Dermis microvascular lymphatic vessel endothelial cell (primary cell): ENCODE measurements at places on chromosomes 3 and 15. TPM values are rescaled to one million over a fixed set of nuclear protein-coding genes. Genes with fewer than 3 reads are reported as not detected.

The KLHL40 gene
- total RNA-seq = not detected in 2 replicates

The ZNF592 gene
- 2.7 and 6.4 TPM in 2 replicates for total RNA-seq

The CLDN16 gene
- total RNA-seq = not detected in 2 replicates

The DNAJA4 gene
- total RNA-seq = 0.90 and 2.0 TPM in 2 replicates

GRCh38 chr3:42476225-42477125 is 26.0 kb upstream of the VIPR1 start:
- no peak for DNase-seq

DNA sequence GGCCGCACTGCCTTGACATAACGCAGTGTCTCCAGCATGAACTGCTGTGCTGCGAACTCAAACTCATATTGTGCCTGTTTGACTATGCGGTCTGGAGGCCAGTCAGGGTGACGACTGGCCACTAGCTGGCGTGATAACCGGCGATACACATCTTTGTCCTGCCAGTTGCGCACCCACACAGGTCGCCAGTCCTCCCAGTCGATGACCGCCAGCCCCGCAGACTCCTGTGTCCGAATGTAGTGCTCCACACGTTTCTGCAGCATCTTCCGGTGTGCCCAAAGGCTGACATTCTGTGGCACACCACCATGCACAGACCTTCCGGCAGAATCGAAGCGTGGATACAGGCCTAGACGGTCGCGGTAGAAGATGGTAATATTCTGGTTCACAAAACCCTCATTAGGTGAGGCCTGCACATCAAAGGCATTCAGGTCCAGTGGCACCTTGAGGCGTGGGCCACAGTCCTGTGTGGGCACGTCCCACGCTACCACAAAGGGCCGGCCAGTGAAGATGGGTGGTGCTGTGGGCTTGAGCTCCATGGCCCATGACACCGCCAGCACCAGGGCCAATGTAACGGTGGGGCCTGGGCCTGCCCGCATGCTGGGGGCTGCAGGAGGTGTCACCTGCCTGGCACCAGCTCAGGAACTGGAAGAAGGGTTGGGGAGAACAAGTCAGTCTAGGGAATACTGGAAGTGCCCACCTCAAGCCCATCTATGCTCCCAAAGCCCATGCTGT is 2.5 kb downstream of the HYAL2 start:
- peak; percentile 60 for DNase-seq
